Fibroblast of the conjunctiva (primary cell): ENCODE measurements at places on chromosomes 2 and 18.

DNA sequence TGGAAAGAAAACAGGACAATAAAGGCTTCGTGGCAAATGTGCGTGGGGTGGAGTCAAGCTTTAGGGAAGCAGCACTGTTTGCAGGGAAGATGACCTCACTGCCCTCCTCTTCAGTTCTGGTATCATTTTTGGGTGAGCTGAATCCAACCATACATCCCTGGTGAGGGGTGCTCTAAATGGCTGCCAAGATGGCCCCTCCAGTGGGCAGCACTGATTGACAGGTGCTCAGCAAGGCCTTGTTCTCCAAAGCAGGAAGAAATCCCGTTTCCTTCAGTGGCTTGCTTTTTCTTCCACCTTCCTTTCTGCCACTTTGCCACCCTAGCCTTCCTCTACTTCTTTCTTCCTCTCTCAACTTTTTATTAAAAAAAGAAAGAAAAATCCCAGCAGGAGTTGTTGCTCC lies 132.8 kb upstream of the SP5 start:
- DNase-seq, result no peak

DNA sequence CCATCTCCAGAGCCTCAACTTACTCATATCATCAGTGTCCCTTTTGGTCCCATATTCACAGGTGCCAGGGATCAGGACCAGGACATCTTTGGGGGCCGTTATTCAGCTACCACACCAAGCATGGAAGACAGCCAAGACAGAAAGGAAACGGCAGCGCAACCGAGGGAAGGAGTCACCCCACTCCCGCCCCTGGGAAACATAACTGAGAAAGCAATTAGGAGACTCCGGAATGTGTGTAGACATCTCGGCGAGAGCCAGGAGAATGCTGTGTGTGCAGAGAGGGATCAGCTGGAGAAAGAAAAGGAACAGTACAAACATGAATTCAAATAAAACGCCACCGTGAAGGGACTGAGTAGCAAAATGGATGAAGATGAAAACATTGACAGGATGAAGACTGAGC lies 13.4 kb upstream of the BOK start:
- no peak for DNase-seq

DNA sequence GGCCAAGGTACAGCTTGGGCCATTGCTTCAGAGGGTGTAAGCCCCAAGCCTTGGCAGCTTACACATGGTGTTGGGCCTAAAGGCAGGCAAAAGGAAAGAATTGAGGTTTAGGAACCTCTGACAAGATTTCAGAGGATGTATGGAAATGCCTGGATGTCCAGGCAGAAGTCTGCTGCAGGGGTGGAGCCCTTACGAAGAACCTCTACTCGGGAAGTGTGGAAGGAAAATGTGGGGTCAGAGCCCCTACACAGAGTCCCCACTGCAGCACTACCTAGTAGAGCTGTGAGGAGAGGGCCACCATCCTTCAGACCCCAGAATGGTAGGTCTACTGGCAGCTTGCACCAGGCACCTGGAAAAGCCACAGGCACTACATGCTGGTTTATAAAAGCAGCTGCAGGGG lies 124.2 kb downstream of the RPIA start:
- no peak for DNase-seq

GRCh38 chr2:108614659-108615058 lies 80.4 kb downstream of the LIMS1 start:
- no peak for DNase-seq

GRCh38 chr2:133266926-133267590 lies 301.2 kb downstream of the NCKAP5 start:
- DNase-seq, result no peak

DNA sequence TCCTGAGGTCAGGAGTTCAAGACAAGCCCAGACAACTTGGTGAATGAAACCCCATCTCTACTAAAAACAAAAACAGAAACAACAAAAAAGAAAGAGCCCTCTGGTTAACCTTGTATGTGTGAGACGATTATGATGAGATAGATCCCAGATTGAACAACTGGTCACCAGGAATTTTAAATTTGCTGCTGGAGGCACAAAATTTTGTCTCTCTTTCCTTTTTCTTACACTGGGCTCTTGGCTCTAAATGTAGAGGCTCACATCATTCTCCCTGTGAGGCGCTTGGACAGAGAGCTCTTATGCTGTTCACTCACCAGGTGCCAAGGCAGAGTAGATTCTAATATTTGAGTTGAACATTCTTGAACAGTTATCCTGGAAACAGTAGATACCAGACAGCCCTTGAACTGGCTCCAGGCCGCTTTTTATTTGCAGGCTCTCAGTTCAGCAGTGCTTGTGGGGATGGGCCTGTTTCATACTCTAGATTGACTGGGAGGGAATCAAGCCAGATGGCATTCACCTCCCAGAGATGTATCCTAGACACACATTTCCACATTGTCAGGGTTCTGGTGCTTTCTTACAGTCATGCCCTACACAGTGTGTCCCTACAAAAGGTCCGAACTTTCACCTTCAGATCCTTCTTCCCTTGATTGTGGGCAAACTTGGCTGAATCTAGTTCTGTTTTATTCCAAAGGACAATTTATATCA lies 1159.6 kb downstream of the RPIA start:
- no peak for DNase-seq

- no peak for DNase-seq
Measured at GRCh38 chr2:144550911-144551310, 31.0 kb upstream of the ZEB2 start.

DNA sequence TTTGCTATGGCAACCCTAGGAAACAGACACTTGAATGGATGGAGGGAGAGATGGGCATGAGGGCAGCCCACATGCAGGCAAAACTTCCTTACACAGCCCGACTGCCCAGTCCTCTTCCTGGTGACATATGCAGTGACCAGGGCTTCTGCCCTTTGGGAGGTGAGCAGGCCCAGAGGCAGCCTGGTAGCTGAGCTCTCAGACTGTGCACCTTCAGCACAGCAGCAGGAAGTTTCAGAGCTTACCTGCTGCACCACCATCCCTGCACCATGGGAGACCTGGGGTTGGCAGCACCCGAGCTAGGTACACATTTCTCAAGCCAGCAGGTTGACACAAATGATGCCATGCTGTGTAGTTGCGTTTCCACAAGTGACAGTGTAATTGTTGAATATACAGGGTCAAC lies 97.6 kb upstream of the LMAN1 start:
- DNase-seq, result no peak

DNA sequence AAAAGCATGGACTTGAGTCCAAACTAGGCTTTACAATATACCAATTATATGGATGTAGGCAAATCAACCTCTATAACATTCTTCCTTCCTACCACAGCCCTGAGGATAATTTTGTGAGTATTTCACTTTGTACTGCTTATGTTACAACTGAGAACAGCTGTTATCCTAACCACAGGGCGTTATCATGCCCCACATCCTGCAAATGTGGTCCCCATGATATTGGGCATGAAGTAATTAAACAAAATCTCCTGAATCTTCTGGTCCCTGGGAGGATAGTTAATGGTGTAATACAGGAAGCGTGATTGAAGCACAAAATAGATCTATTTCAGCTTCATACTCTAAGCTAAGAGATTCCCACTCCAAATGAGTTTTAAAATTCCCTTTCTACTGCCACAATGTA lies 223.6 kb downstream of the CDH20 start:
- DNase-seq, result no peak

DNA sequence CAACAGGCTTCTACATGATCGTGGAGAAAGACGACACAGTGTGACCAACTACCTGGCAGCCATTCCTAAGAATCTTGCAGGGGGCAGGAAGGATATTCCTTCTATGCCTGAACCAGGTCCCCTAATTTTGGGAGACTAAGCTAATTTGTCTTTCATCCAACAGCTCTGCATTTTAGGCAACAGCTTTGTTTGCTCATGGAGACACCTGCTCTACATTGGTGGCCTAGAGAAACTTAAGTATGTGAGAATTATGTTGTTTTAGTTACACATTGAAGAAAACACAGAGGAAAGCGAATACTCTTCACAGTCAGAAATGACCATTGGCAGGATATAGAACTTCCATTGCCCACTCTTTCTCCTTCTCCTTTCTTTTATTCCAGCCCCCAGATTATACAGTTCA lies 75.2 kb downstream of the ASXL3 start:
- no peak for DNase-seq

- DNase-seq, result no peak
Measured at GRCh38 chr18:61833387-61833786, 59.4 kb downstream of the RNF152 start.

DNA sequence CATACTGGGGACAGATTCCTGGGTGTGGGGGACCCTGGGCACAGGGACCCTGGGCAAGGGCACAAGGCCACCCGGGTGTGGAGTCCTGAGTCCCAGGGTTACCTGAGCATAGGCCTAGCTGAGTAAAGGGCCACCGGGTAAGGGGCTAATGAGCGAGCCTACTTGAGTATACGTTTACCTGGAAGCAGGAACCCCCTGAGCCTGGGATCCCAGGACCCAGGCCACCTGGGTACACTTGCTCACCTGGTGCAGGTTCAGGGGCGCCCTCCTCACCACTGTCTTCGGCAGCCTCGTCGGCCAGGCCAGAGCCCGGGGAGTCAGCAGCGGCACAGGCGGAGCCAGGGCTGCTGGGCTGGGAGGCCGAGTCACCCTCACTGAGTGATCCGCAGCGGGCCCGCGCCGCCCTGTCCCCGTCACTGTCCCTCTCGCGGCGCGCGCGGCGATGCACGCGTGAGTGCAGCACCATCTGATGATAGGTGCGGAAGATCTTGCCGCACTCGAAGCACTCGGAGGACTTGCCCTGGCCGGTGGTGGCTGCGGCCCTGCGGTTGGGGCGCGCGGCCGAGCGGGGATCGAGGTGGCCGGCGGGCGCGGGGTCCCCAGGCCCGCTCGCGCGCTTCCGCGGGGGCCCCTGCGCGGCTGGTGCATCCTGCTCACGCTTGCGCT lies 53.9 kb downstream of the ZNF516 start:
- DNase-seq, result no peak

DNA sequence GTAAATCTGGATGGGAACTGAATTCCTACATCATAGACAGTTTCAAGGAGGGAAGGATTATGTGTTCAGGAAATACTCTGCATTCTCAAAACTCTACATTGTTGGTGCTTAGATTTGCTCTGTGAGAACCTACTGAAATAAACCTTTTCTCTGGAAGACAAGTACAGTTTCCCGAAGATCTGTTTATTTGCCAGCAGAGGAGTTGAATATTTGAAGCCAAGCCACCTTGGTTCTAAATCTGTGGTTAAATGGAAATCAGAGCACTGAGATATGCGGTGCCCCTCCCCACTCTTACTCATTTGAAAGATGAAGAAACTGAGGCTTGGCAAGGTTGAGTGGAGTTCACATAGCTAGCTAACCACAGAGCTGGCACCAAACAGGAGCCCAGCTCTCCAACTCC lies 146.3 kb upstream of the CTAGE1 start:
- no peak for DNase-seq

DNA sequence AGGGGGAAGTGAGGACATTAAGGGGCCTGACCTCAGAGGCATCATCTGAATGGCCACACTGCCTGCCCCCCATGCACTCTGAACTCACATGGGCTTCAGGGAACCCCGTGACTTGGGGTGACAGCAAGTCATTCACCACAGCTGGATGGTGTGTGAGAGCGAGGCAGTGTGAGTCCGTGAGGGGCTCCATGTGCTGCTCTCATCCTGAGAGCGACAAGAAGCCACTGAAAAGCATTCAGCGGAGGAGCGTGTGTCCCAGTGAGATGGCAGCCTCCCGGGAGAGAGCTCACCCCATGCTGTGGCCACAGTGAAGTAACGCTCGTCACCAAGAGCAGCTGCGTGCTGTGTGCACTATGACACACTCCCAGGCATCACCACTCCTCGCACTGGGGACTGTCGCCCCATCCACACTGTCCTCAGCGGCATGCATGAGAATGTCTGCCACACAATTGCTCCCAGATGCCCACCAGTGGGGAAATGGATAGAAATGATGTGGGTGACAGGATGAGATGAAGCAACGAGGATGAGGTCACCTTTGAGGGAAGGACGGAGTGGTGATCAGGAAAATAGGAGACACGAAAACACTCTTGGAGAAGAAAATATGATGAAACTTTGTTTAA lies 213.0 kb upstream of the RAB6C start:
- DNase-seq, result no peak

DNA sequence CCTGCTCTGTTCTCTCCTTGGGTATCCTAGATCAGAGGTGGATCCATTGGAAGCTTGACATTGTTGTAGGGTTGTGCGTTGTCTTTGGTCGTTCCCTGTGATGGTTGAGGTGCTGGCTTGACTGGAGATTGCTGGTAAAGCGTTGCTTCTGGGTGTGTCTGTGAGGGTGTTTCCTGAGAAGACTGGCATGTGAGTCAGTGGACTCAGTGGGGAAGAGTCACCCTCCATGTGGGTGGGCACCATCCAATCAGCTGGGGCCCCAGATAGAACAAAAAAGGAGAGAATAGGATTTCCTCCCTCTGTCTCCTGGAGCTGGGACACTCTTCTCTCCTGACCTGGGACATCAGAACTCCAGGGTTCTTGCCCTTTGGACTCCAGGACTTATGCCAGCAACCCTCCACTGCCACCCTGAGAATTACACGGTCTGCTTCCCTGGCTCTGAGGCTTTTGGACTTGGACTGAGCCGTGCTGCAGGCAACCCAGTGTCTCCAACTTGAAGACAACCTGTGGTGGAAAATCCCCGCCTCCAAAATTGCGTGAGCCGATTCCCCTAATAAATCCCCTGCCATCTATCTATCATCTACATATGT lies 14.8 kb upstream of the REEP1 start:
- DNase-seq, result no peak

GRCh38 chr2:134218414-134218813 lies 35.5 kb upstream of the MGAT5 start:
- DNase-seq, result no peak

GRCh38 chr2:157359628-157360027 lies 34.0 kb upstream of the ERMN start:
- DNase-seq, result no peak
